ENCODE measurements at places on chromosomes 6 and 20. TPM values are rescaled to one million over a fixed set of nuclear protein-coding genes. Genes with fewer than 3 reads are reported as not detected.

DNA sequence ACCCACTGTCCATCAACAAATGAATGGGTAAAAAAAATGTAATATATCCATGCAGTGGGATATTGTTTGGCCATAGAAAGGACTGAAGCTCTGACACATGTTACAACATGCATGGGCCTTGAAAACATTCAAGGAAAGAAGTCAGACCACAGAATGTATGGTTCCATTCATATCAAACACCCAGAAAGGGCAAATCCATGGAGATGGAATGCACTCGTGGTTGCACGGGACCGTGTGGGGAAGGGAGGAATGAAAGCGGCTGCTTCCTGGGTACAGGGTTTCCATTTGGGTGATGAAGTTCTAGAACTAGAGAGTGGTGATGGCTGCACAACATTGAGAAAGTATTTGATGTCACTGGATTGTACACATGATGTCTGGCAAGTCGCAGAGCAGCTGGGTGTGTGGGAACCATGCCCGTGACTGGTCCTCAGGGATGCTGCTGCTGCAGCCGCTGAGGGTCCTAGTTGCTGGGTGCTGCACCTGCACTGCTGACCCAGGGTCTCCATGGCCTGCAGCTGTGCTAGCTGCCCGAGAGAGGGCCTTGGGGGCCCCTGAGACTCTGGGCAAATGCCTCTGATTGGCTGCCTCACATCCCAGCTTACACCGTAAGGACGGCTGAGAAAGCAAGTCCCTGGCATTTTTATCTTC lies 220.3 kb downstream of the NRN1 start:
- DNase-seq: no peak

- peak; percentile 77 for DNase-seq
Observed at GRCh38 chr6:45930420-45931040, 85.1 kb downstream of the CLIC5 start.

- DNase-seq: no peak
Observed at GRCh38 chr6:101178748-101179147, 214.8 kb upstream of the GRIK2 start.

GRCh38 chr6:33414592-33415271 lies 3.2 kb downstream of the CUTA start:
- DNase-seq: no peak

DNA sequence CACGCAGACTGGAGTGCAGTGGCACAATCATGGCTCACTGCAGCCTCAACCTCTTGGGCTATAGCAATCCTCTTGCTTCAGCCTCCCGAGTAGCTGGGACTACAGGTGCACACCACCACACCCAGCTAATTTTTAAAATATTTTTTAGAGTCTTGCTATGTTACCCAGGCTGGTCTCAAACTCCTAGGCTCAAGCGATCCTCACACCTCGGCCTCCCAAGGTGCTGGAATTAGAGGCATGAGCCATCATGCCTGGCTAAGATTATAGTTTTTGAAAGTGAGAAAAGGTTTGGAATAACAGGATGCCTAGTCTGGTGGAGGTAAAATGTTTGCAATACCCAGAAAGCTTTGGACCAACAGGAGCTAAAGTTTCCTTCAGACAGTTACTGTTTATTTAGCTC lies 23.4 kb downstream of the GCM1 start:
- no peak for DNase-seq

The MMUT gene
- total RNA-seq: 33.9 TPM
